ENCODE measurements at places on chromosomes 7 and 10. TPM values are rescaled to one million over a fixed set of nuclear protein-coding genes. Genes with fewer than 3 reads are reported as not detected.

- DNase-seq: no peak
- H3K27me3 ChIP-seq: no peaks in the 10 kb centered on the region
- H3K4me3 ChIP-seq: no peak overlapping the region
- H3K4me1 ChIP-seq: no peaks in the 10 kb centered on the region
- no peaks in the 10 kb centered on the region for H3K36me3 ChIP-seq
- no peak overlapping the region for H3K27ac ChIP-seq
Observed at GRCh38 chr10:36621346-36621745, 504.1 kb upstream of the ANKRD30A start.

DNA sequence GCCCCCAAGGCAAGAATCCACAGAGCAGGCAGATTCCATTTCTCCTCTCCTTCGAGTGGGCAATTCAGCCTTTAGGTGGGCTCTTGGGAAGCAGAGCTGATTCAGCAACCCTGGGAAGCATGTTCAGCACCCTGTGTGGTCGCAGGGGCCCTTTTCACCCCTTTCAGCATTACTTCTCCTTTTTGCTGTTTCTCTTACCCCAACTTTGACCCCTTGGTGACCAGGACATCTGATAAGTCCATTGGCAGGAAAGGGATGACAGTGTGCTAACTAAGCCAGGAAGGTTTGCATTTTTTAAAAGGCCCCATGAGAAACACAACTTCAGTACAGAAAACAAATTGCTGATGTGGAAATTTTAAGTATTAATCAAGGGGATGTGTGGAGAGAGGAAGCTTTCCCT lies 283.7 kb upstream of the NRP1 start:
- H3K4me1 ChIP-seq: no peaks in the 10 kb centered on the region
- H3K27me3 ChIP-seq: no peaks in the 10 kb centered on the region
- H3K36me3 ChIP-seq: no peaks in the 10 kb centered on the region
- no peak overlapping the region for H3K4me3 ChIP-seq
- H3K27ac ChIP-seq: no peak overlapping the region

GRCh38 chr7:31814187-31814586 lies 127.2 kb downstream of the PPP1R17 start:
- H3K4me1 ChIP-seq: no peaks in the 10 kb centered on the region
- no peak for DNase-seq
- no peak overlapping the region for H3K4me3 ChIP-seq
- H3K27ac ChIP-seq: no peak overlapping the region

- H3K4me1 ChIP-seq: no peaks in the 10 kb centered on the region
- H3K27me3 ChIP-seq: no peaks in the 10 kb centered on the region
- no peaks in the 10 kb centered on the region for H3K36me3 ChIP-seq
- no peak overlapping the region for H3K27ac ChIP-seq
- no peak overlapping the region for H3K4me3 ChIP-seq
Observed at GRCh38 chr7:117946151-117946633, 73.0 kb upstream of the CTTNBP2 start.

The HMX2 gene
- polyA plus RNA-seq: not detected

DNA sequence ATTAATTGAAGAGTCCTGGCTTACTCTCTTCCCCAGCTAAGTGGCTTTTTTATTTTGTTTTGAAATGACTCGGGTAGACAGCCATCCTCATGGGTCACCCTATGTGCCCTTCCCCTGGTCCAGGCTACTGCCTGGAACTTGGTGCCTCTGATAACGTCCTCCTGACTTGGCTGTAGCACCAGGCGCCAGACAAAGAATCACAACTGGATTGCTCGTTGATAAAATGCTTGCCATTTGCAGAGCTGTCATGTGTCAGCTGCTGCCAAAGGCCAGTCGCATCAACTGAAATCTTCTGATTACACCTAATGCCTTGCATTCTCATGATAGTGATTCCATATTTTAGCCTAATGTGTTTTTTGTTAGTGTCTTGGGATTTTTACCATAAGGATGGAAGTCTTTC lies 27.4 kb upstream of the ABLIM1 start:
- H3K4me3 ChIP-seq: no peak overlapping the region
- no peak for DNase-seq
- no peak overlapping the region for H3K27ac ChIP-seq
- no peaks in the 10 kb centered on the region for H3K36me3 ChIP-seq
- H3K27me3 ChIP-seq: no peaks in the 10 kb centered on the region
- H3K4me1 ChIP-seq: no peaks in the 10 kb centered on the region

The PTPN20 gene
- polyA plus RNA-seq: 1.3 TPM

The LBX1 gene
- not detected for polyA plus RNA-seq

GRCh38 chr7:97075928-97076327 lies 41.6 kb upstream of the SDHAF3 start:
- no peak overlapping the region for H3K27ac ChIP-seq
- H3K27me3 ChIP-seq: no peaks in the 10 kb centered on the region
- DNase-seq: no peak
- H3K4me1 ChIP-seq: no peaks in the 10 kb centered on the region

The STOX1 gene
- polyA plus RNA-seq: not detected

DNA sequence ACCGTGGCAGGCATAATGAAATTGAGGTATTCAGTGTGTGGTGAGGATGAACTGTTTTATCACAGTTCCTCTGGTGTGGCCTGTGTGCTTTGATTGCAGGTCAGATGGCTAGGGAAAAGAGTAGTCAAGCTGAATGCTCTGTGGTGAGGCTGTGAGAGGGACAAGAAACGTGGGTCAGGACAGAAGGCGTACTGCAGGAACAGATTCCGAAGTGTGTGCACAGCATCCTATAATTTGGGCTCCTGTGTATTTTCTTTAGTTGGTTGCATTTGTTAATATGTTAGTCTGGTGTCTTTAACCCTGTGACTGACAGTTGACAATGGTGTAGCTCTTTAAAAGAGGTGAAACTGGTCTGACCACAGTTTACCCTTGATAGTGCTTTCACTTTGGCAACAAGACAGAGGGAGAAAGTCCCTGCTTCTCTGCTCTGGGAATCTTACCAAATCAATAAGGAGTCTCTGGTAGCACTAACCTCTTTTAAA lies 76.5 kb downstream of the AUTS2 start:
- no peak overlapping the region for H3K27ac ChIP-seq
- no peaks in the 10 kb centered on the region for H3K4me1 ChIP-seq
- no peaks in the 10 kb centered on the region for H3K27me3 ChIP-seq
- no peak overlapping the region for H3K4me3 ChIP-seq

- H3K4me1 ChIP-seq: no peaks in the 10 kb centered on the region
- no peak overlapping the region for H3K4me3 ChIP-seq
- no peak overlapping the region for H3K27ac ChIP-seq
- no peak for DNase-seq
- H3K27me3 ChIP-seq: no peaks in the 10 kb centered on the region
- no peaks in the 10 kb centered on the region for H3K36me3 ChIP-seq
Observed at GRCh38 chr10:77463499-77463898, 174.1 kb downstream of the KCNMA1 start.

The GNAT3 gene
- polyA plus RNA-seq: not detected

GRCh38 chr10:63431962-63432797 lies 33.6 kb downstream of the JMJD1C start:
- H3K27ac ChIP-seq: no peak overlapping the region
- no peaks in the 10 kb centered on the region for H3K36me3 ChIP-seq
- peaks cover 4% of the 10 kb centered on the region for H3K4me1 ChIP-seq
- no peak overlapping the region for H3K4me3 ChIP-seq
- H3K27me3 ChIP-seq: no peaks in the 10 kb centered on the region

GRCh38 chr7:130286881-130287280 lies 6.1 kb upstream of the CPA4 start:
- no peak overlapping the region for H3K4me3 ChIP-seq
- DNase-seq: no peak
- H3K4me1 ChIP-seq: no peaks in the 10 kb centered on the region
- H3K36me3 ChIP-seq: no peaks in the 10 kb centered on the region
- H3K27me3 ChIP-seq: no peaks in the 10 kb centered on the region

- no peak overlapping the region for H3K4me3 ChIP-seq
- H3K36me3 ChIP-seq: no peaks in the 10 kb centered on the region
Observed at GRCh38 chr7:134502463-134503371, 24.6 kb upstream of the AKR1B10 start.

The SLC13A1 gene
- polyA plus RNA-seq: not detected

DNA sequence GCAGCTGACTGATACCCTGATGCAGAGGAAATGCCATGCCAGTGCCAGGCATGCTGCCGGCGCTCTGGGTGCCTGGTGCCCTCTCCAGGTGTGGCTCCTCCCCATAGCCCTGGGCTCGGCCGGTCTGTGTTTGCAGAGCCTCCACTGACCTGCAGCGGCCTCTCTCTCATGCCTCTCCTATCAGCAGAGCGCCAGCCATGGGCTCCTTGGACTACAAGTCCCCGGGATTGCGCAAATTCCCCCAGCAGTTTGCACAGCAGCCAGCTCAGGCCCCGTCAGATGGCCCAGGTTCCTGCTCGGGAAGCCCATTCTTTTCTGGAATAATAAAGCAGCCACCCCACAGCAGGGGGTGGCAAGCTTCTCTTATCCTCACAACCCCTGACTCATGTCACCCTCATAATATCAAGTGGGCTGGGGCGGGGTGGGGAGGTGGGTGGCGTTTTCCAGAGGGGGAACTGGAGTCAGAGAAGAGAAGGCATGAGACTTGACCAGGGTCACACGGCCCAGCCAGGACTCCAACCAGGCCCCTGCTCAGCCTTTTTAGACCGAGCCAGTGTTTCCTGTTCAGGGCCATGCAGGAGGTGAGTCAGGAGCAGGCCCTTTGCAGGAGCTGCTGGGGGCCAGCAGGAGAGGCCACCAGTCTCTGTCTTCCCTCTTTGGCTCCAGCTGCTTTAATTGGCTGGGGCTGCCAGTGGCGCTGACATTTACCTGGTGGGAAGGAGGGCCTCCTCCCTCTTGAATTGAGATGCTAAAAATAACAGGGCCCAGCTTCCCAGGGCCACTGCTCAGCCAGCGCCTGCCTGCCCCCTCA lies 58.6 kb downstream of the ZMIZ1 start:
- DNase-seq: no peak
- H3K27ac ChIP-seq: no peak overlapping the region
- H3K27me3 ChIP-seq: no peaks in the 10 kb centered on the region
- no peaks in the 10 kb centered on the region for H3K36me3 ChIP-seq

DNA sequence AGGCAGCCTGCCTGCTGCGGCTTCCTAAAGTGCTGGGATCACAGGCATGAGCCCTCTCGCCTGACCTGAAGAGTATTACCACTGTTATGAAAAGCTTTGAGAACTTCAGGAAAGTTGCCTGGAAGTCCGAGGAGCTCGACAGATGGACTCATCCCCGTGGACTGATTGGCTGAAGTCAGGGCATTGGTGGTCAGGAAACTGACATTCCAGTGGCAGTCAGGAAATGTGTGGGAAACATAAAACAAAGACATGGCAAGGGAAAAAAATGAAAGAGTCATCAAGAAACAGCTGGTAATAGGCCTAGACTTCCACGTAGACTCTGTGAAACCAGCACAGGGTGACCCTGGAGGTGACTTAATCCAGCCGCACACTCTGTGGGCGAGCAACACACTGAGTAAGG lies 123.3 kb downstream of the CDH23 start:
- no peaks in the 10 kb centered on the region for H3K4me1 ChIP-seq
- H3K36me3 ChIP-seq: no peaks in the 10 kb centered on the region
- no peak overlapping the region for H3K27ac ChIP-seq
- DNase-seq: no peak
- H3K27me3 ChIP-seq: peaks cover 6% of the 10 kb centered on the region

GRCh38 chr7:145360511-145361100 lies 524.8 kb upstream of the TPK1 start:
- H3K36me3 ChIP-seq: no peaks in the 10 kb centered on the region
- no peak for DNase-seq
- H3K4me1 ChIP-seq: no peaks in the 10 kb centered on the region
- no peak overlapping the region for H3K27ac ChIP-seq
- no peaks in the 10 kb centered on the region for H3K27me3 ChIP-seq
- no peak overlapping the region for H3K4me3 ChIP-seq

The BAMBI gene
- polyA plus RNA-seq: 0.56 TPM

DNA sequence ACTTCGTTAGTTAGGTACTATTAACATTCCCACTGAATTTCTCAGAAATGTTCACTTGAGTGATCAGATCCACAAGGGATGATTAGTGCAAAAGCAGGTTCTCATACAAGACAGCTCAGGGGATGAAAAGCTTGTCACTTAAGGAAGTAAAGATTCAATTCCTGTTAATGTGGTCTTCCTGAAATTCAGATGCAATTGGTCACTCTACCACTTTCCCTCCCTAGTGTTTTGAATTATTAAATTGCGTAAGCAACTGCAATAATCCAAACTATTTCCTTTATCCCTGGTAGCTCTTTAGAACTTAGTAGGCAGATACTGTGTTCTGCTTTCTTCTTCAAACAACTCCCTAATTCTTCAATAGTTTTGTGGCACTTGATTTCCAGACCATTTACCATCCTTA lies 121.4 kb downstream of the MAGI2 start:
- H3K27me3 ChIP-seq: no peaks in the 10 kb centered on the region
- no peak overlapping the region for H3K4me3 ChIP-seq
- H3K4me1 ChIP-seq: no peaks in the 10 kb centered on the region
- no peaks in the 10 kb centered on the region for H3K36me3 ChIP-seq
- no peak overlapping the region for H3K27ac ChIP-seq
- DNase-seq: no peak

The CYP3A7 gene
- polyA plus RNA-seq: not detected

GRCh38 chr7:90892213-90892612 lies 296.1 kb downstream of the CDK14 start:
- no peaks in the 10 kb centered on the region for H3K4me1 ChIP-seq
- H3K27me3 ChIP-seq: no peaks in the 10 kb centered on the region
- H3K27ac ChIP-seq: no peak overlapping the region

The SMIM30 gene
- polyA plus RNA-seq: 53.3 TPM

DNA sequence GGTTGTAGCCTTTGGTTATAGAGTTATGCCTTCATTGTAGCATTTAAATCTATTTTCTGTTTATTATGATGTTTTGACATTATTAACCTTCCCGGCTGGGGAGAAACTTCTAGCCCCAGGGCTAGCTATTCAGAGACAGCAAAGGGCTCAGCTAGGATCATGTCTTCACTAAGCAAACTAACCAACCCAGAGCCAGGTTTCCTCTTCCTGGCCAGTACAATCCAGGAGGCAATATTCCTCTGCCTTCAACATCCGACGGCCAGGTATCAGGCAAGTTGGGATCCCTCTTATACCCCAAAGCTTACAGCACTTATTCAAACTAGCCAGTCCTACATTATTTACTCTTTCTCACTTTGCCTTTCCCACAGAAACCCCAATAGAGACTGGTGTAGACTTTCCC lies 1060.7 kb upstream of the GHITM start:
- H3K27ac ChIP-seq: no peak overlapping the region
- H3K4me3 ChIP-seq: no peak overlapping the region
- no peaks in the 10 kb centered on the region for H3K27me3 ChIP-seq
- no peak for DNase-seq
- H3K4me1 ChIP-seq: no peaks in the 10 kb centered on the region
- no peaks in the 10 kb centered on the region for H3K36me3 ChIP-seq

GRCh38 chr7:112740667-112741066 lies 49.5 kb downstream of the TMEM168 start:
- no peak for DNase-seq
- no peaks in the 10 kb centered on the region for H3K4me1 ChIP-seq
- H3K4me3 ChIP-seq: no peak overlapping the region

- H3K27ac ChIP-seq: no peak overlapping the region
- DNase-seq: no peak
- no peaks in the 10 kb centered on the region for H3K27me3 ChIP-seq
- H3K36me3 ChIP-seq: peaks cover 11% of the 10 kb centered on the region
- H3K4me1 ChIP-seq: no peaks in the 10 kb centered on the region
Observed at GRCh38 chr10:133405844-133406527, 12.0 kb downstream of the MTG1 start.

The NKX2-3 gene
- not detected for polyA plus RNA-seq

GRCh38 chr7:102283477-102284189 lies 3.0 kb upstream of the SH2B2 start:
- no peak overlapping the region for H3K4me3 ChIP-seq
- no peak for DNase-seq
- no peak overlapping the region for H3K27ac ChIP-seq
- peaks cover 11% of the 10 kb centered on the region for H3K4me1 ChIP-seq
- H3K36me3 ChIP-seq: no peaks in the 10 kb centered on the region
- no peaks in the 10 kb centered on the region for H3K27me3 ChIP-seq
